ENCODE measurements at places on chromosomes 7 and 10.
A peak's percentile ranks its signal among the peaks of the same experiment; 100 is the strongest.

DNA sequence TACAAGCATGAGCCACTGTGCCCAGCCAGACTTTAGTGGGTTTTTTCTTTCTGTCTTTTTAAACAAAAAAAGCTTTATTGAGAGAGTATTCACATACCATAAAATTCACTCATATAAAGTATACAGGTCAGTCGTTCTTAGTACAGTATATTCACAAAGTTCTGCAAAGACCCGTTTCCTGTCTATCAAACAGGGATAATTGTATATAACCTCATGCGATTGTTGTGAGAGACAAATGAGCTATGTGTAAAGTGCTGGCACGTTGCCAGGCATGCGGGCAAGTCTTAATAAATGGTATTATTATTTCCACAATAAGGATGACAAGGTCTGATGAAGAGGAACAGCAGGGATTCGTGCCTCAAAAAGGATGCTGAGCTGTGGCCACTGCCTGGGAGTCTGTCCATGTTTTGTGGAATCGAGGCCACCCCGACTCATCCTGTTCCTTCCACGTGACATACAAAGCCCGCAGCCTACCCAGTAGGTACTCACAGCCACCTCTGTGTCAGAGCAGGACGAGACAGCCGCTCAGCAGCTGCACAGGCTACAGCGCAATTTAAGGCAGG, 51.6 kb downstream of the SMKR1 start:
- DNase-seq, result no peak

DNA sequence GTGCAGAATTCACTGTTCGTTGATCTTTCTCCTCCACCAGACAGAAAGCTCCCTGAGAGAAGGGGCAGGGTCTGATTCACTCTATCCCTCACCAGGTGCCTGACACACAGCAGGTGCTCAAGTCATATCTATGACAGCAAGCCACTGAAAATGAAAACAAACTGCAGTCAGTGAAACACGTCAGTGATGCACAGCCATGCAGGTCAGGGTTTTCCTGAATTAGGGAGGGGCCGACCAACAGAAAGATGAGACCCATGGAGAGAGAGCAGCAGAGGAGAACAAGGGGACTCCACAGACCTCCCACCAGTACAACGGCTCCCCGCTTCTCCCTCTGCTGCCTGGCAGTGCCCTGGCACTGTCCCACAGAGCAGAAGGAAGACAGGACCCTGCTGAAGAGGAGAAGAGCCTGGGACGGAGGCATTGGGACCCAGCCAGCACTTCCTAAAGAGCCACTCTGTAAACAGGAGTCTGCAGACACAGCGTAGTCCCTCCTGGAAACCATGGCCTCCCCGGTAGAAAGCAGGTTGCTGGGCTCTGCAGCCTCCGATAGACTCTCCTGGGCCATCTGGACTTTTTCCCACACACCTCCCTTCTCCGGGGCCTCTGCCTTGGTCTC, 50.3 kb downstream of the FAM53B start:
- no peak for DNase-seq

- DNase-seq, result no peak
Measured at GRCh38 chr10:36066102-36066501, 424.0 kb upstream of the FZD8 start.

GRCh38 chr7:123682690-123683089, 27.0 kb downstream of the LMOD2 start:
- DNase-seq, result peak; percentile 23

DNA sequence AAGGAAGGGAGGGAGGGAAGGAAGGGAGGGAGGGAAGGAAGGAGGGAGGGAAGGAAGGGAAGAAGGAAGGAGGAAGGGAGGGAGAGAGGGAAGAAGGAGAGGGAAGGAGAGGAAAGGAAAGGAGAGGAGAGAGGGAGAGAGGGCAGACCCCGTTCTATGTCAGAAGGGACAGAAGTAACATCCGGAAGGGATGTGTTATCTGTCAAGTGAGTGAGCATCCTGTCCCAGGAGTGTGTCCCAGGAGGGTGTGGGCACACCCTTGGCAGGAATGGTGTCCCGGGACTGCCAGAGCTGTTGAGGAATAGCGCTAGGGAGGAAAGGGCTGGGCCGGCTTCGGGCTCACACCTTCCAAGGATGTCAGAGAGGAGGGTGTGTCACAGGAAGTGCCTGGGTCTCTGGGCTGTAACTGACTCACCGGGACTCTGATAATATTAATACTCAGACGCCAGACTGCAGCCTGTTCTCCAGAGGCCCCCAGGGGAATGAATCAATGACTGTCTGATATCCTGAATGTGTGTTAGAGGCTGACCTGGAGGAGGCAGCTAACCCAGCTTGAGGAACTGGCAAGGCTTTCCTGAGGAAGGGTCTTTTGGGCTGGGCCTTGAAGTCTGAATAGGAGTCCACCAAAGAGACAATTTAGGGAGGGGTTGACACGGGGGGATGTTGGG, 125.6 kb upstream of the TNRC18 start:
- DNase-seq, result peak; percentile 87

DNA sequence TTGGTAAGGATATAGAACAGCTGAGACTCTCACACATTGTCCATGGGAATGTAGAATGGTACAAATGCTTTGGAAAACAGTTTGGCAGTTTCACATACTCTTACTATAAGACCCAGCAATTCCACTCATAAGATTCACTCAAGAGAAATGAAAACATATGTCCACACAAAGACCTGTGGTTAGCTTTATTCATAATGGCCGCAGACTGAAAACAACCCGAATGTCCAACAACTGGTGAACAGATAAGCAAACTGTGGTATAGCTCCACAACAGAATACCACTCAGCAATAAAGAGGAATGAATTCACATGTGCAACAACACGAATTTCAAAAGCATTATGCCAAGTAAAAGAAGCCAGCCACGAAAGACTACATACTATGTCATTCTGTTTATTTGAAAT, 33.5 kb upstream of the CUL1 start:
- DNase-seq, result no peak

DNA sequence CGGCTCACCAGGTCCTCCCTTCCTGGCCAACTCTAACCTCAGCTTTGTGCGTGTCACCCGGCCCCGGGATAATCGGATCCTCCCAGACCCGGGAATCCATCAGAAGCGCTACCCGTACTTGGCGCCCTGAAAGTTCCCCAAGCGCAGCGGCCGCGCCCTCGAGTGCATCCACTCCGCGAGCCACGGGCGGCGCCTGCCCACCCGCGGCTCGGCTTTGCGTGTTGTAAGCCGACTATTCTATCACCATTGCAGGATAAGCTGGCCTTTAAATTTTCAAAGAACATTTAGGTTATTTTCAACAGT, 35.7 kb upstream of the EBLN1 start:
- DNase-seq, result no peak

GRCh38 chr10:132539894-132540293, 2.3 kb downstream of the INPP5A start:
- no peak for DNase-seq

GRCh38 chr7:111027396-111027795, 63.5 kb upstream of the LRRN3 start:
- no peak for DNase-seq

- DNase-seq, result no peak
Measured at GRCh38 chr7:79332091-79332490, 121.4 kb downstream of the MAGI2 start.

GRCh38 chr10:108789919-108790318, 1133.4 kb downstream of the XPNPEP1 start:
- DNase-seq, result no peak

DNA sequence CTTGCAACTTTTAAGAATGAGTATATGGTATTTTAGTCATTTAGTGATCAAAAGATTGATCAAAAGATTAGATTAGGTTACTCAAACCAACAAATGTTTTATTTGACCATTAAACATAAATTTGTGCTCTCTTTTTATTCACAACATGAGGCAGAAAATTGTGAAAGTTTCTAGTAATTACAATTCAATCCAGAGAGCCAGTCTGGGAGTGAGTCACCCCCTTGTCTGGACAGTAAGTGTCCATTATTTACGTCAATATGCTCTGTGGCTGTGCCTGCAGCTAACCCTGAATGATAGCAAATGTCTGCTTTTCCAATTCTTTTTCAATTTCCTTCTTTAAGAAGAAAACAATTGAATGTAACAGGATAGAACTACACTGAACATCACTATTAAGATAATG, 27.9 kb downstream of the GNG11 start:
- DNase-seq, result no peak

DNA sequence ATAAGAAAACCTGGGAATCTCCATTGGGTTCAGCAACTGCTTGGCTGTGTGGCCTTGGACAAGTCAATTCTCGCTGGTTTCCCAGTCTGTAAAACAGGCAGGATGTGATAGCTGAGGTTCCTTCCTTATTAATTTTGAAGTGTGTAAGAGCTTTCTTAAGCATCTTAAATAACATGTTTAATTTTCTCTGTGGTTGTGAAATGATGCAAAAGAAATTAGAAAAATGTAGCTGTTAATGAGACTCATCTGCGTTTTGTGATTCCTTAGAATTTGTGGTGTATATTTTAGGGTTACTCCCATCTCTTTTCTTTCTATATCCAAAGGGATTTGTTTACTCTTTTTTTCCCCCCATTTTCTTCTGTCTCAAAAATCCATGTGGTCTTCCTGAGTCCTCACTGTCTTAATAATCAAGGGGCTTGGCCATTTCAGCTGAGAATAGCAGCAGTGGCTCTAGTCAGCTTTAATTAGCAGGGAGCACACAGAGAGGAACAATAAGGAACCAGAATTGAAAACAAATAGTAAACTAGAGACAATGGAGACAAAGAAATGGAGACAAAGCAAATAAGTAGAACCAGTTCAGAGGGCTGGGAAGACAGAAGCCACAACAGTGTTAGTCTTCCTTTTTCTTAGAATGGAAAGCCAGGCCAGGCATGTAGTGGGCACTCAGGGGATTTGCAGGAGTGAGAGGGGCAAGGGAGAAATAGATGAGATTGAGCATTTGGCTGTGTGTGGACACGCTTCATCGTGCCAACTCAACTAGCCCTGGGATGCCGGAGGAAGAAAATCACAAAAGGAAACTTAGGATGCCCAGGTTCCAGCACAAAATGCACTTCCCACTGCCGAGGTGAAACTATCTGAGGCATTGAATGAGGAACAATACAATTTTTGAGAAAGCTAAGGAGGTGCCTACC, 93.9 kb downstream of the CHN2 start:
- no peak for DNase-seq

- DNase-seq, result no peak
Measured at GRCh38 chr7:53292341-53292740, 256.9 kb downstream of the POM121L12 start.

- no peak for DNase-seq
Measured at GRCh38 chr7:41661596-41661995, 41.3 kb downstream of the INHBA start.

DNA sequence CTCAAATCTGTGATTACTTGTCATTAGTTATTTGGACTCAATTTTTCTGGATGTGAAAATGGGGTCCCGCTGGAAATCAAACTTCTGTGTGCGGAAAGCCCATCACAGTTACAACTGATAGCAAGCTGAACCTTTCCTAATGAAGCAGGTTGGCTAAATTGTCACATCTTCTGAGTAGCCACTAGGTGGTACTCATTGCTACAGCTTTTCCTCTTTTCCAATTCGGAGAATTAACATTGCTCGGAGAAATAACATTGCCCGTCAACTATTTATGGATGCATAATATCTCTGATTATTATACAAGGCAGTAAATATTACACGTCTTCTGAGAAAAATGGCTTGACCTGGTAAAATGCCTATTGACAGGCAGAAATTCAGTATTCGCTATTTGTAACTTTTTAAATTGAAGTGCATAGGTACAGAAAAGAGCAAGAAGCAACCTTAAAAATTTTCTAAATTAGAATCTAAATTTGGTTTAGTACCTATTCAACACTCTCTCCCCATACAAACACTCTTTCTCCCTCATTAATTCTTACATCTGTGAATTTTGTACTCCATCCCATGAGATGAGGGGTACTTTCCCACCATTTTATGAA, 17.3 kb upstream of the BLOC1S2 start:
- DNase-seq, result peak; percentile 32

DNA sequence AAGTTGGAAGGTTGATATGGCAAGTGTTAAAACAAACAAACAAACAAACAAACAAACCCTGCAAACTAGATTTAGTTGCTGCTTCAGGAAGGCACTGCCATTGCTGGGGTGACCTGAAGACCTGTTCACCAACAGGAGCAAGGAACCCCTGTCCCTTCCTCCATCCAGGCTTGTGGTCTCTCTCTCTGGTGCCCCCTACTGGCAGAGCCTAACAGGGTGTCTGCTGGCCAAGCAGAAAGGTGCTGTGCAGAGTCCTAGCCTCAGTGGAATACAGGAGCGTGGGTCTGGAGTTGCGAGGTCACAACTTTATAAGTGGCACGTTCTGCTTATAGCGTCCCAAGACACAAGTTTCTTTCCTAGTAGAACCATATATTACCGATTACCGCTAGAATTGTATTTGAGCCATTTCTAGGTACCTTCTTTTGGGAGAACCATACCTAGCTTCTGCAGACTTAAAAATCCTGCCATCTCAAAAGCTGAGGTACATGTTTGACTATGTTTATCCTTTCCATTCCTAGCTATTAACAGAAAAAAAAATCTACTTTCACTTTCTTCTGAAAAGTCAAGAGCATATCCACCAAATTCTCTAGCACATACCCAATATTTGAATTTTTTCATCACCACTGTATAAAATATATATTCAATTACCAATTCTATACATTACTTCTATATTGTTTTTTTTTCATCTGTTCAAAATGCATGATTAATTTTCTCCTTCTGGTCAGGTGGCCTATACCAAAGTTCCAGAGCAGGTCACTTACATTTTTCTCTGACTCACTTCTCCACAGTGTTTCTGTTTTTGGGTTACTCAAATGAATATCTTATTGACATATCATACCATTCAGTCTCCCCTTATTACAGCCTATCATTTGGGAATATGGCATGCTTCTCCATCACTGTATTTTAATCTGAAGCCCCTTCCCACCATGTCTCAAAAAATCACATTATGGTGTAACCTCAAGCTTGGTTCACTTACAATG, 29.1 kb upstream of the CALD1 start:
- peak; percentile 51 for DNase-seq

GRCh38 chr10:104331208-104331838, 6.9 kb downstream of the ITPRIP start:
- DNase-seq, result peak; percentile 44

GRCh38 chr7:137331378-137331777, 12.2 kb downstream of the PTN start:
- DNase-seq, result no peak

DNA sequence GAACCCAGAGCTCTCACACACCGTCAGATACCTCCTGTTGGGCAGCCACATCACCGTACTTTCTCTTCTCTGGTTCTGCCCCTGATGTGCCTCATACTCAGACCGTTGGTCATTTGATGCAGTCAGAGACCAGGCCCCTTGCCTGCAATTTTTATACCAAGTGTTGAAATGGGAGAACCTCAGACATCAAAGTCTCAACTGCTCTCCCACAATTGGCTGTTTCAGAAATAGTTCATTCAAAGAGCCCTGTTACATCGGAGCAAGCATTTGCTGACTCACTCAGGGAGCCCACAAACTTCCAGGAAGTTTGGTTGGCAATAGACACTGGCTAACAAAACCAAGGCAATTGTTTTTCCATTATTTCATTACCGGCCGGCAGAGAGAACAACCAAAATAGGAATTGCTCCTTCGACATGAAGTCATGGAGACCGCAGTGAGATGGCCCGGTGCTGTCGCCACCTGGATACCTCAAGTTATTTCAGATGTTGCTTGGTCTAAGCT, 33.5 kb upstream of the ADAM12 start:
- no peak for DNase-seq

- DNase-seq, result peak; percentile 47
Measured at GRCh38 chr10:35642035-35642792, at the start of gene FZD8. Gene FZD8, minus strand, starts transcription at chr10:35642296. Its CDS starts 867 bp downstream, at chr10:35641429.

Measured in HCT116 (cell line).